Transverse colon (tissue), 4 donors: ENCODE measurements at places on chromosomes 6 and 20. TPM values are rescaled to one million over a fixed set of nuclear protein-coding genes. Genes with fewer than 3 reads are reported as not detected.

- peak; percentile 47 for DNase-seq
These were observed 53.7 kb downstream of the PPP1R16B start for GRCh38 chr20:38859070-38859690.

GRCh38 chr20:42923348-42923918 lies 266.3 kb downstream of the PTPRT start:
- no peak for DNase-seq

DNA sequence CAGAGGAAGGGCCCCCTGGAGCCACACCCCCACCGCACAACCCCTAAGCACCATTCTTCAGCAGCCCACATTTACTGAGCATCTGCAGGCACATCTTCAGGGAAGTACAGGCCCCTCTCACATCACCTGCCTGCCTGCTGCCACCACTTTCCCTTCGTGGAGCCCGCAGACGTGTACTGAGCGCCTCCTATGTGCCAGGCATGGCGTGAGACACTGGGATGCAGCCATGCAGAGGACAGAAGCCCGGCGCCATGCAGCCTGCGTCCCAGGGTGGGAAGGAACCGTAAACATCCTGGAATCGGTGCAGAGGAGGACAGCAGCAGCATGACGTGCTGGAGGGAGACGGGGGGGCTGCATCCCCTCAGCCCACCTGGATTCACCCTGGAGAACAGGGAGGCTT lies 78.1 kb downstream of the GRM4 start:
- DNase-seq: no peak

- no peak for DNase-seq
These were observed 101.1 kb downstream of the ISM1 start for GRCh38 chr20:13322198-13322597.

GRCh38 chr6:157982563-157983405 lies 1.1 kb downstream of the SYNJ2 start:
- DNase-seq: peak; percentile 48

- no peak for DNase-seq
These were observed 488.9 kb downstream of the PRKN start for GRCh38 chr6:162238675-162239074.

GRCh38 chr20:17423782-17424181 lies 107.4 kb downstream of the BFSP1 start:
- DNase-seq: no peak

GRCh38 chr6:169101981-169102380 lies 151.7 kb downstream of the THBS2 start:
- no peak for DNase-seq

GRCh38 chr6:85764844-85765243 lies 122.2 kb upstream of the SYNCRIP start:
- no peak for DNase-seq

DNA sequence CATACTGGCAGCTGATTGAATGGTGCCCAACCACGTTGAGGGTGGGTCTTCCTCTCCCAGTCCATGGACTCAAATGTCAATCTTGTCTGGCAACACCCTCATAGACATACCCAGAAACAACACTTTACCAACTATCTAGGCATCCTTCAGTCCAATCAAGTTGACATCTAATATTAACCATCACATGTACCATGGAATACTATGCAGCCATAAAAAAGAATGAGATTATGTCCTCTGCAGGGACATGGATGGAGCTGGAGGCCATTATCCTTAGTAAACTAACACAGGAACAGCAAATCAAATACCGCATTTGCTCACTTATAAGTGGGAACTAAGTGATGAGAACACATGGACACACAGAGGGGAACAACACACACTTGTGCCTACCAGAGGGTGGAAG lies 206.9 kb upstream of the RNF217 start:
- no peak for DNase-seq

DNA sequence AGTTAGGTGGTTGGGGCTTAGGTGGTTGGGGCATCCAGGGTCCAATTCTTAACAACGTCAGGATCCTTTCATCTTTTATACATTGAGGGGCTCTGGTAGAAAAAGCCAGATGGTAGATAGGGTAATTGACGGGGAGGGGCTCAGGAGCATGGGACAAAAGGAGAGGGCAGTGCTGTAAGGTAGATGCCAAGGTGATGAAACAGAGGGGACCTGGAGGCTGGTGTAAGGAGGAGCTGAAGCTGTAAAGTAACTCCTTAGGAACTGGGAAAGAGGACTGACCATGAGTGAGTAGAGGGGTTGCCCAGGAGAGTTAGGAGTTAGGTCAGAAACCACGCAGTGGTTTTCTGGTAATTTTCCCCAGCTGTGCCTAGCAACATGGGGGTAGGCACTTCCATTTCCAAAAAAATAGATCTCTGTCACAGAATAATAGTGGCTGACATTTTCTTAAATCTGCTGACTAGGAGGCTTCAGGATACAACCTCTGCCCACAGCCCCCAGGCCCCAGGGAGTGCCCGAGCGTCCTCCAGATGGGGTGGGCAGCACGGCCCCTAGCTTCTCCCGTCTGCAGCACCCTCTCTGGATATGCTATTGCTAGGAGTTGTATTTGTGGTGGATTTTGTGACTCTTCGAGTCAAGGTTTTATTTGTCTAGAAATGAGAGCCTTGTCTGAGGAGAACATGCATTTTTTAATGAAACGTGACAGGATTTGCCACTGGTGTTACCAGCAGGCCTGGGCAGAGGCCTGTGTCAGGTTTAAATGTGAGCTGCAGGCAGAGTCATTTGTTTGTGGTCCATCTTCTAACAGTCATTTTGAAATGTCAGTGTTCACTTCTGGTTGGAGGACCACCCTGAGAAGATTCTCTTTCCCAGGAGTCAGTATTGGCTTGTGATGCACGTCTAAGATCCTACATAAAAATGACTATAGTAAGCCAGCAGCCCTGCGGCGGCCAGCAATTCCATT lies 44.6 kb downstream of the TULP4 start:
- DNase-seq: no peak

DNA sequence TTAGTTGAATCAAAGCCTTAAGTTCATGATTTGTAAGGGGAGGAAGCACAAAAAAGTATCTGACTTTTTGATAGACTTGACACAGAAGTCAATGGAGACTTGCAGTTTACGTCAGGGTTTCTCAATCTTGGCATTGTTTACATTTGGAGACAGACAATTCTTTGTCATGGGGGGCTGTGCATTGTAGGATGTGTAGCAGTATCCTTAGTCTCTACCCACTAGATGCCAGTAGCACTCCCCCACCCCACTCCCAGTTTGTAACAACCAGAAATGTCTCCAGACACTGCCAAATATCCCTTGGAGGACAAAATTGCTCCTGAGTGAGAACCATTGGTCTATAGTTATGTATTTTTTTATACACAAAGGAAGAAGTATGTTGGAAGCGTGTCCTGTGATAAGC lies 434.1 kb downstream of the RFPL4B start:
- no peak for DNase-seq

GRCh38 chr20:25309395-25310267 lies 61.7 kb downstream of the PYGB start:
- peak; percentile 77 for DNase-seq

GRCh38 chr6:111154981-111155380 lies 67.7 kb downstream of the SLC16A10 start:
- no peak for DNase-seq

DNA sequence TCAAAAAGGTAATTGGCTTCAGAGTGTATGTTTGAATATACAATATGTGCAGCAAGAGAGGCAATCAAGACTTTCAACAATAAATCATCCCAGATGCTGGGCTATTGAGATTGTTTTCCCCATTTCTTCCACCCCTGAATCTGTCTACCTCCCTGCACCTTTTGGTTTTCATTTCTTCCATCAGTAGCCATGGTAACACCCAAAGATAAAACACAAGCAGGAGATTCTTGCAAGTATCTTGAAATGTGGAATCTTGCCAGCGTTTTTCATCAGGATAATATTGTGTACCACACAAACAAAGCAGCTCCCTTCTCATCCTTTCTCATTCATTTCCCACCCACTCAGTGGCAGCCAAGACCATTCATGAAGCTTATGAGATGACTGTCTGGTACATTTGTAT lies 73.0 kb upstream of the NRSN1 start:
- DNase-seq: no peak

- no peak for DNase-seq
These were observed 859.7 kb upstream of the ADGRB3 start for GRCh38 chr6:67775333-67775732.

- no peak for DNase-seq
These were observed 20.4 kb upstream of the UNC93A start for GRCh38 chr6:167270499-167271311.

- no peak for DNase-seq
These were observed 62.2 kb downstream of the UBE2V1 start for GRCh38 chr20:50050660-50051308.

- no peak for DNase-seq
These were observed 133.2 kb downstream of the B3GAT2 start for GRCh38 chr6:70823651-70824050.

DNA sequence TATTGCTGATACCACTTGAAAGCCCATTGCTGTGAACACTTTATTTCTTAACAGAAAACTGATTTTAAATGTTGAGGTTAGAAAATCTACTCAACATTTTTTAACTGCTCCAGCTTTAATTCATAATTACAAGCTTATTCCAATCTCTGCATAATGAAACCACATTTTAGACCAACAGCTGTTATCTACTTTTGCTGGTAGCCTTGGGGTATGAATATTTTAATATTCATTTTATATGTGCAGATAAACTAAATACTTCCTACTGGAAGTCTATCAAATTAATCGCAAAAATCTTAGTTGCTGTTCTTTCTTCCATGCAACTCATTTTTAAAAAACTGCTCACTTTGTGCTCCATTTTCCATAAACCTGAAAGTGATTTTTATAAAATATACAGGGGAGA lies 189.3 kb upstream of the SLC35B3 start:
- no peak for DNase-seq

DNA sequence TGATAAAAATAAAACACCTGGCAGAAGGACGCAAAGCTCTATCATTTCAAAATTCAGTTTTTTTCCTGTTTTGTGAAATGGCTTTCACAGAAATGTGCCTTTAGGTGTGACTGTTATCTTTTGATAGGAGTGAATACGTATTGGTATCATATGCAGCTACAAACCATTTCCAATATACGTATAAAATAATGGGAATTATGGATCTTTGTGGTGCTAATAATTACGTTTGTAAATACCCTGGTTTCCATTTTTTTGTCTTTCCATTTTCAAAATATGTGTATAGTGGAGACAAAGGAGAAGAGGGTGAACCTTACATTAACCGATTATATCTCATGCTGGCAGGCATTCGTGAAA lies 108.7 kb upstream of the GMDS start:
- no peak for DNase-seq

DNA sequence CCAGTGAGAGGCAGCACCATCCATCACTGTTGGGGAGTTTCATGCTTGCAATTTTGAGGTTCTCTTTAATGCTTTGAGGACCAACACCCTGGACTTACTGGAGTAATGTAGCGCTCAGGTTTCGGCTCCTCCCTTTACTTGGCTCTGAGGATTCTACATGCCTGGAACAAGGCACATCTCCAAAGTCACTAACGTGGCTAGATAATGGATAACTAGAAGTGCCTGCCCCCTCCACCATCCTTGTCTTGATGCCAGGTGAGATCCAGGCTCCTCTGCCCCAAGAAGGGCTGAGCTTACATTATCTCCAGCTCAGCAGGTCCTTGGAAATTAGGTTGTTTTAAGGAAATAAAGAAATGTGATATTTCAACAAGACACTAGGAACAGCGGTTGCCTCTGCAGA lies 75.5 kb upstream of the ZNFX1 start:
- no peak for DNase-seq

- DNase-seq: no peak
These were observed 506.6 kb downstream of the DHX35 start for GRCh38 chr20:39468703-39469102.

DNA sequence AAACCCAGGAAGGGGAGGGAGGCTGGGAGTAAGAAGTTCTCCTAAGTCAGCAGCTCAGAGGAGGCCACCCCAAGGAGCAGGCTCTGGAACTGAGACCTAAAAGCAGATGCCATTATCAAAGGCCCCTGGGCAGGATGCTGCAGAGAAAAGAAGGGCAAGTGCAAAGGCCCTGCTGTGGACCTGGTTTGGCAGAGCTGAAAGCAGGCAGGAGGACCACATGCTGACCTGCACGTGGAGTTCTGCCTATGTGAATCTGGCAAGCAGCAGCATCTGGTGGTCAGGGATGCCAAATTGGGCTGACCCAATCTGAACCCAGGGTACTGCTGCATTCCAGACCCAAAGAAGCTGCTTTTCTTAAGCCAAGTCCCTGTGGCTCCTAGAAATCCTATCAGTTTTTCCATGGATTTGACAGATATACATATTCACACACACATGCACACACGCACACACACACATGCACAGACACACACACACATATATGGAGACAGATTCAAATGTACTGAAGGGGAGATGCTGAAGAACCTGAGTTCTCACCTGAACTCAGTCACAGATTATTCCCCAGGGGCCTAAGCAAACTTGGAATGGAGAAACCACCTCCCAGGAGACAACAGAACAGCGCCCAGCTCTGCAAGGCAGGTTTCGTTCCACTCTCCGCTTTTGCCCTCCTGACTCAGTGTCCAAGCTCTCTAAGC lies 119.9 kb downstream of the FOXA2 start:
- no peak for DNase-seq

DNA sequence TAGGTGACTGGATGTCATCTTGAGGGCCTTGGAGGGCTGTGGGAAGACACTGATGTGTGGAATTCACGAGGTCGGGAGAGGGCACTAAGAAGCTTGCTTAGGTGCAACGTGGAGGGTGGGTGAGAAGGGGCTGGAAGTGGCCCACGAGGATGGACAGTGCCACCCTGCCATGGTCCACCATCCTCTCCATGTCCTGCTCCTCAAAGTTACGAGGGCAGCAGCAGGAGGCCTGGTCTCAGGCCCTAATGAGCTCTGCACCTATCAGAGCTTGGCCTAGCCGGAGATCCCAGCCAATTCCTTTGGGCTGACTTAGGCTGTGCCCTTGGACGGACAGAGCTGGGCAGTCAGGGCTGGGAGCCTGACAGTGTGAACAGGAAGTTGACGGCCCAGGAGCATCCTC lies 27.8 kb upstream of the SCRT2 start:
- DNase-seq: no peak

DNA sequence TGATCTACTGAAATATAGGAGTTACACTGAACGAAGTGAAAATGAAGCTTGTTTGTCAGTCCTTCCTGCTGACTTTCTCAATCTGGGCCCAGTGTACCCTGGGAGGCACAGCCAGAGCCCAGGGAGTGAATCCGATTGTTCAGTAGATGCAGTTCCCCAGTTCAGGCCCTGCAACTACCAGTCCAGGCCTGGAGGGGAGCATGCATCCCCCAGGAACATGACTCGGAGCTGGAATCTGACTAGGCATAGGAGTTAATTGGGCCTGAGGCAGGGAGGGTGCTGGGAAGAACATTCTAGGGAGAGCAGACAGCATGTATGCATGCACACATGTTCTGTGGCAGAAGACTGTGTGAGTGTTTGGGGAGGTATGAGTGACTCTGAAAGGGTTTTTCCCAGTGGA lies 42.1 kb downstream of the PHACTR3 start:
- DNase-seq: no peak

The NT5E gene
- total RNA-seq: 40.6 TPM

The PRR18 gene
- not detected for total RNA-seq

The RBBP8NL gene
- 4.9 TPM for total RNA-seq

The SLC17A2 gene
- not detected for total RNA-seq

The EFCAB8 gene
- not detected for total RNA-seq

The PNLDC1 gene
- total RNA-seq: 1.5 TPM

The LAMA5 gene
- total RNA-seq: 128 TPM

The PPARD gene
- total RNA-seq: 110 TPM
